ENCODE measurements at places on chromosomes 11 and 22.

GRCh38 chr11:68036141-68036716 lies 2.6 kb upstream of the TCIRG1 start:
- no peak for DNase-seq

DNA sequence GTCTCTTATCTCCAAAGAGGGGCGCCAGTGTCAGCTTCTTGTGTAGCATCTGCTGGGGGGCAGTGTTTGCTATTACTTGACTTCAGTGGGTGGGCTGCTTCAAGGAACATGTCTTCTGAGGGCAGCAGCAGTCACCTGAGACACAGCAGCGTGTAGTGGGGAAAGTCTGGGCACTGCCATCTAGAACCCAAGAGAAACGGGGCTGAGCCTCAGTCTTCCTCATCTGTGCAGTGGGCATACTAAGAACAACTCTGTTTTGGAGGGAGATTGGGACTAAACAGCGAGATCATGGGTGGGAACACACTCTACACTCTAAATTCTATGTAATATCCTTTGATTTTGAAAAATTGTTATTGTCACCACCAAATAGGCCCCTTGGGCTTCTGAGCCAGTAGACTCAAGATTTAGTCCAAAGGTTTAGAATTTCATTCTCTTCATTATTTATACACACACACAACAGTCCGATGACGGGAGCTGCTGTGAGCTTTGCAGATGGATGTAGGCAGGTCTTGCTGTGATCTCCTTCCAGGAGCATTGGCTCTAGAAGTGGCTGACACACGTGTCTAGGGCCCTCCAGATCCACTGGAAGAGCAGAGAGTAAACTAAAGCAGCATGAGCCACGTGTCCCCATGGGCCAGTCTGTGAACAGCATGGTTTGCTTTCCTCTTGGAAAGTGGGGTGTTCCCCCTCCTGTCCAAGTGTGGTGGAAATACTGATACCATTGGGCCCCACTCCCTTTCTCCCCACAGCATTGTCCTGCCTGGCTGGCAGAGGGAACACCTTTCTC lies 51.8 kb downstream of the TRAF6 start:
- DNase-seq = no peak

DNA sequence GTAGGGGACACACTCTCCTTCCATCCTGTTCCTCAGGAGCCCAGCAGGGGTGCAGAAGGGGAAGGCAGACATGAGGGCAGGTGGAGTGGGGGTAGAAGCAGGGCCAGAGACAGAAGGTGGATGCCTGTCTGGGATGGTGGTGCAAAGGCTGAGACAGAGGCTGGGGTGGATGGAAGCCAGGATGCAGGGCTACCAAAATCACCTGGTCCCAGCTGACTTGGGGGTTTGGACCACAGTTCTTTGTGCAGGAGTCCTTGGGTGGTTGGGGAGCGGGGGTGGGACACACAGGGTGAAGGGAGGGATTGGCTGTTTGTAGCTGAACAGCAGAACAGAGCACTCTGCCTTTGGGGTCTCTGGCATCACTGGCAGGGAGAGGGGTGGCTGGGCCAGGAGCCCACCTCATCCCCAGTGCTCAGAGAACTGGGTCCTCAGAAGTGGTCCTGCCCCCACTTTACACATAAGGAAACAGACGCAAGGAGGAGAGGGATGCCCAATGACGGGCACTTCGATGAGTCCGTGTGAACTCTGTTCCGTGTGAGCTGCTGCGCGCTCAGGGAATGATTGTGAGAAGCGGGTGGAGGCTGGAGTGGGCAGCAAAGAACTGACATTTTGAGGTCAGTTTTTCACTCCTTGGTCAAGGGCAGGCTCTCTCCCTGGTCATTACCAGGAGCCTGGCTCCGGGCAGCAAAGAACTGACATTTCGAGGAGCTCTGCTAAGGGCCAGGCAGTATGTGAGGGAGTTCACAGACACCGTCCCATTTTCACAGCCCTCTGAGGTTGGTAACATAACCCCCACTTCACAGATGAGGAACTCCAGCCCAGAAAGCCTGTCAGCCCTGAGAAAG lies 1.9 kb downstream of the TAGLN start:
- no peak for DNase-seq

- DNase-seq = no peak
Measured at GRCh38 chr11:68825571-68825970, 16.1 kb downstream of the CPT1A start.

DNA sequence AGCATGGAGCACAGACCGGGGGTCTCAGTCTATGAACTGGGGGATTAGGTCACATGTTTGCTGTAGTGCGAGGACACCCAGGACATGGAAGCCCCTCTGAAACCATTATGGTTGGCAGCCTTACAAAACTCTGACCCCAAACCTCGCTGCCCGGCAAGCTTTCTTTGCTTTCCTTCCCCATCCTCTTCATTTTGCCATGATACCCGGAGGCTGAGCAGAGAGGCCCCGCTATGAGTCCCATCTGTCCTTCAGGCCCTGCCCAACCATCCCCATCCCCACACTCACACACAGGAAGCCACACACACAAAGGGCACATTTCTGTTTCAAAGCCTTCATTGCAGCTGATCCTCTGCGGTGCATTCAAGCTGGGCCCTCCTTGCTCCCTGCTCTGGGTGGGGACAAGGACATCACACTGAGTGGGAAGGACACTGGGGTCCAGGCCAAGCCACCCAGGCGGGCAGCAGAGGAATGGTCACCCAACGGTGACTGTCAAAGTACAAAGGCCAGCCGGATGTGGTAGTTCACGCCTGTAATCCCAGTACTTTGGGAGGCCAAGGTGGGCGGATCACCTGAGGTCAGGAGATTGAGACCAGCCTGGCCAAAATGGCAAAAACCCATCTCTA lies 176.5 kb downstream of the CTTN start:
- DNase-seq = no peak

DNA sequence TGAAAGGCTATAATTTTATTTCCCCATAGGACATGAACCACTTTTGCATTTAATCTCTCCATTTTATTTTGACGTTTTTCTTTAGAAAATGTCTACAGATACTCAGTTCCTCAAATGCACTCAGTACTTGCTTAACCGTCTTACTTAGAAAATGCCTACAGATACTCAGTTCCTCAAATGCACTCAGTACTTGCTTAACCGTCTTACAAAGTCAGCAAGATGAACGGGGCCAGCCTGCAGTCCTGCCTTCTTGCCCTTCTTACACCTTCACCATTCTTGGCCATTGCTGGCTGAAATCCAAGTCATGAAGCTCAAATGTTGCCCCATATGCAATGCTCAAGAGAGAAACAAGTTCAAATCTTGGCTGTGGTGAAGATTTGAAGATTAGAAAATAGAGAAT lies 34.1 kb downstream of the CSNK2A3 start:
- no peak for DNase-seq

GRCh38 chr22:22745225-22746060 lies 101.0 kb downstream of the GGTLC2 start:
- DNase-seq = no peak

- DNase-seq = no peak
Measured at GRCh38 chr22:26587991-26588613, 1.8 kb downstream of the TPST2 start.

DNA sequence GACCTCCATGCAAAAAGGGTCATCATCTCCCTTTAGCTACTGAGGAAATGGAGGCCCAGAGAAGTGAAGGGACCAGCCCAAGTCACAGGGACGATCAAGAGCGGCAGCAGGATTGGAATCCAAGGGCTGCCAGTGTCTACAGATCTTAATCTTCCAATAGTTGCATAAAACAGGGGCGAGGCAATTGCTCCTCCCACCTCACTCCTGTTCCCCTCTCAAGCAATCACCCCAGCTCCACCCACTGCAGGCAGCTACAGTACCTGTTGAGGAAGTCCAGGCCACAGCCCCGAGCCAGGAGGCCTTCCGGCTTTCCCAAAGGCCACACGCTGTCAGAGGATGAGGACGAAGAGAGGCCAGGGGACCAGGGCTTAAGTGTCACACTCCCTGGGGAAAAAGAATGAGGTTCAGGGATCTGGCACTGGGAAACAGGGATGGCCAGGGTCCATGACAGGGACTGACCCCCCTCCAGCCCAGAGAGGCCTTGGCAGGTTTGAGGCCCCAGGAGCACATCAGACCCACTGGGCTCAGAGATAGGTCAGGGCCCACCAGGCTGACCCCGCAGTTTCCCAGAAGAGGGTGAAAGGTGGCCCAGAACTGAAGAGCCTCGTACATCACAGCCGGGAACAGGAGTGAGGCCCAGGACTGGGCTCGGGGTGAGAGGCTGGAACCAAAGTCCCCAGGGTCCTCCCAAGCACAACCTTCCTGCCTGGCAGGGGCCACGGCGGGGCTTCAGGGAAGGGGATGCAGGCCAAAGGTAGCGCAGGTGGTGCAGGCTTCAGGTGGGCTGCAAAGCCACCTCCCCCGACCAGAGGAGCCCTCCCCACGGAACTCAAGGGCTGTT lies 16.4 kb upstream of the MFNG start:
- DNase-seq = no peak

- DNase-seq = no peak
Measured at GRCh38 chr11:61195719-61196118, 7.6 kb upstream of the PGA3 start.

- DNase-seq = no peak
Measured at GRCh38 chr11:79940165-79940564, 499.3 kb upstream of the TENM4 start.

- no peak for DNase-seq
Measured at GRCh38 chr11:134240592-134240991, 12.6 kb downstream of the THYN1 start.

GRCh38 chr11:28100665-28101064 lies 7.3 kb downstream of the KIF18A start:
- DNase-seq = no peak

DNA sequence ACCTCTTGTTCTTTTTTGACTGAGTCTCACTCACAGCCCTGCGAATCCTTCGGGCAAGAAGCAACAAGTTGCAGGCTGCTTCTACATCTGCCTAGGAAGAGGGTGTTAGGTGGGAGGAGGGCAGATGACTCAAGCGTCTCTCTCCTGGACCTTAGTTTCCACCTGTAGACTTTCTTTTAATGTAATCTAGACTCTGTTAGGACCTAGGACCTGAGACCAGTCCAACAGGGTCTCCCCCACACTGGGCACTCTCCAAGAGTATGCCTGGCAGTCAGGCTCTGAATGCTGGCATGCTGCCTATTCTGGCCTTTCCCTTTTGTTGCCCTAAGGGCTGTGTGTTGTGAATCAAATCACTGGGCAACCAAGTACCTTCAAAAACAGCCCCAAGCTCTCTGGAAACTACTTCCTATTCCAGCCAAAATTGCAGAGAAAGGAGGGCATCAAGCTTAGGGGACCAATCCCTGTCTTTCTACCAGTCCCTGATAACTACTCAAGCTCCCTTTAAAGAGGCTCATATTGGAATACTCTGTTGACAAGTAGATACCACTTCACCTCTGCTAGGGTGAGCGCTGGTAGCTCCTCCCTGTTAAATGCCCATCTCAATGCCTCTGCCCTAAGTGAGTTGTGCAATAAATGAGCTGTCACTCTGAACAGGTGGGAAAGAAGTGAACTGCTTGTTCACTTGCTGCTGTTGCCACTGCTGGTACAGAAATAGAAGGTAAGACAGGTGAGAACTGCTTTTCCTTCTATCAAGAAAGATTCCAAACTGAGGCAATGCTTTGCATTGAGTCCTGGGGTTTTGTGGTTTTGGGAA lies at the start of gene BBOX1:
BBOX1 (plus strand) TSS at position 514 of the 814 bp plus-strand sequence. CDS start 14,616 bp downstream, outside the sequence.
- no peak for DNase-seq

DNA sequence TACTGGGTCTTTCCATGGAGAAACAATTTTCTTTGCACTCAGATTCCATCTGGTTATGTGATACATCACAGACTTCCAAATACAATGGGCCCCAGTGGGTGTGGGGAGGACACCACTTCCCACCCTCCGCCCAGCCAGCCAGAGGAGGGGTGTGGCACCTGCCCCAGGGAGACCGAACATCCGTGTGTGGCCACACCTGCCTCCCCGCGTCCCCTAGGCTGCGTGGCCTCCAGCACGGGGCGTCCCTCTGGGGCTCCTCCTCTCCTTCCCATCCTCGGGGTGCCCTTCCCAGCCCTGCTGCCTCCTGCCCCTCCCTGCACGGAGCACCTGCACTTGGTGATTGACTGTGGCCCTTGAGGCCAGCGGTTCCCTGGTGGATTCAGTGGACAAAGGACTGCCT lies 49.1 kb downstream of the CERK start:
- no peak for DNase-seq

- DNase-seq = no peak
Measured at GRCh38 chr22:23692598-23693291, 1.9 kb downstream of the RGL4 start.

DNA sequence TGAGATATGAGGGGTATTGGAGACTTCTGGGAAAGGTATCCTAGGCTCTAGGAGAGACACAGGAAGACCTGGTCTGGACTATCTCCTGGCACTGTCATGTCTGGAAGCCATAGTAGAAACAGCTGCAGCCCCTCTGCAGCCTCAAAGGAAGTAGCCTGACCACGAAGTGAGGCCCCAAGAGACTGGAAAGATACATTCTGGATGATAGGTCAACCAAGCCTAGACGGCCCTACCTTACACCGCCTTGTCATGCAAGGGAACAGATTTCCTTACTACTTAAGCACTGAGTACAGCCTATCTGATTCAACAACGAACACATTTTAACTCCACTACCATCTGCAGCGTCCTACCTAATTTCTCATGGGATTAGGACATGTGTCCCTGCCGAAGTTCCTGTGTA lies 31.1 kb downstream of the UQCR10 start:
- no peak for DNase-seq

DNA sequence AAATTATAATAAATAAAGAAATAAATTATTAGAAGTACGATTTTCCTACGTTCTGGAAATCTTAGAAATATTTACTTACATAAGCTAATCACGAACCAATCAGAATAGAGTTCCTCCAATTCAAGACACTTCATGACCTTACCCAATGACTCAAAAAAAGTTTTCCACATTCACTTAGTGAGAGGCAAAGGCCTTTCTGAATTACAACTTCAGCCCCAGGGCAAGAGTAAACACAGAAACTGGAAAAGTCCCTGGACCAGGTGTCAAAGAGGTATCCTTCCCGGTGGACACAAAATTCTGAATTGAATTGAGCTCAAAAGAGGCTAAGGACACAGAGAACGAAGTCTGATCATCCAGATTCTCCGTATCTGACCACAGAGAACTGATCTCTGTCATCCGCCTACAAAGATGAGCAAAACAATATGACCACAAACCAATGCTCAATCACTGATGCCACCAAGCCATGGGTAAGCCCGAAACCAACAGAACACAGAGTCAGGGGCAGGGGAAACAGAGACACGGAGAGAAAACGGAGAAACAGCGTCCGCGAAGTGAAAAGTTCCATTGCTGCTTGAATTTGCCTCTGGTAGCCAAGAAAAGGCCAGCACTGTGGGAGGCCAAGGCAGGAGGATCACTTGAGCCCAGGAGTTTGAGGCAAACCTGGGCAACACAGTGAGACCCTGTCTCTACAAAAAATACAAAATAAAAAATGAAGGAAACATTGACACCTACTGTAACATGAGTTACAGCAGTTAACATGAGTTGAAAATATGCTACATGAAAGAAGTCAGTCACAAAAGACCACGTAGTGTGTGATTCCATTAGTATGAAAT lies 6.8 kb downstream of the BID start:
- no peak for DNase-seq
